ENCODE measurements at places on chromosomes 16 and 17.

DNA sequence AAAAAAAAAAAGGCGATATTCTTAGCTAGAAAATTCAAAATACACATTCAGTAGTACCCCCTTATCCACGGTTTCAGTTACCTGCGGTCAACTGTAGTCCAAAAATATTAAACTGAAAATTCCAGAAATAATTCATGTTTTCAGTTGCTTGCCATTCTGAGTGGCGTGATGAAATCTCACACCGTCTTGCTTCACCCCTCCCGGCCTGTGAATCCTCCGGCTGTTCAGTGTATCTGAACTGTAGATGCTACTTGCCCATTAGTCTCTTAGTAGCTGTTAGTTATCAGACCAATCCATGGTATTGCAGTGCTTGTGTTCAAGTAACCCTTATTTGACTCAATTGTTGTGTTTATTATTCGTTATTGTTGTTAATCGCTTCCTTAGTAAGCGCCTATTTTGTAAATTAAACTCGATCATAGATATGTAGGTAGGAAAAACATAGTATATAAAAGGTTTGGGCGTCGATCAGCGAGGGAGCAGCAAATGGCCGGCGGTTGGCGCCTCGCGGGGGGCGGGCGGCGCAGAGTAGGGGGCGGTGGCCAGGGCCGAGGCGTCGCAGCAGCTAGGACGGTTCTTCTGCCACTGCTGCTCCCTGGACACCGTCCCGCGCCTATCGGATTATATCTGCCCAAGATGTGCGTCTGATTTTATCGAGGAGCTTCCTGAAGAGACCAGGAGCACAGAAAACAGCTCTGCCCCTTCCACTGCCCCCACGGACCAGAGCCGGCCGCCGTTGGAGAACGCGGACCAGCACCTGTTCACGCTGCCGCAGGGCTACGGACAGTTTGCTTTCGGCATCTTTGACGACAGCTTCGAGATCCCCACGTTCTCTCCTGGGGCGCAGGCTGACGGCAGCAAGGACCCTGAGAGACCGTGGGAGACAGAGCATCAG is 39.8 kb upstream of the AKAP1 start:
- DNase-seq: no peak

DNA sequence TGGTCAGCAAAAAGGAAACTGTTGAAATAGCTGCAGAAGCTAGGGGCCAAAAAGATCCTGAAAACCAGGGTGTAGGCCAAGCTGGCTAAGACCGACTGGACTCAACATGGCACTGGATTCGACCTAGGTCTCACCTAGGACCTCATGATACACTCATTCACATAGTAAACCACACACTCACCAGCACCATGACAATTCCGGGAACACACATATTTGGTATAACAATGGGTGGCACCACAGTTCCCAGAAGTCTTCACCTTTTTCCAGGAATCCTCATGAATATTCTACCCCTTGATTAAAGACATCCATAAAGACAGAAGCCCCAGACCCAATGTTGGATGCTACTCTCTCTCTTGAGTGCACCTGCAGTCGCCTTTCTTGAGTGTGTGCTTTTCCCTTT is 460.1 kb downstream of the TMEM114 start:
- DNase-seq: no peak

- no peak for DNase-seq
These were observed at the start of gene NUPR1 for GRCh38 chr16:28538733-28539596. TSS of gene NUPR1 (minus strand) at chr16:28538974. CDS start at chr16:28538907, 67 bp downstream.

DNA sequence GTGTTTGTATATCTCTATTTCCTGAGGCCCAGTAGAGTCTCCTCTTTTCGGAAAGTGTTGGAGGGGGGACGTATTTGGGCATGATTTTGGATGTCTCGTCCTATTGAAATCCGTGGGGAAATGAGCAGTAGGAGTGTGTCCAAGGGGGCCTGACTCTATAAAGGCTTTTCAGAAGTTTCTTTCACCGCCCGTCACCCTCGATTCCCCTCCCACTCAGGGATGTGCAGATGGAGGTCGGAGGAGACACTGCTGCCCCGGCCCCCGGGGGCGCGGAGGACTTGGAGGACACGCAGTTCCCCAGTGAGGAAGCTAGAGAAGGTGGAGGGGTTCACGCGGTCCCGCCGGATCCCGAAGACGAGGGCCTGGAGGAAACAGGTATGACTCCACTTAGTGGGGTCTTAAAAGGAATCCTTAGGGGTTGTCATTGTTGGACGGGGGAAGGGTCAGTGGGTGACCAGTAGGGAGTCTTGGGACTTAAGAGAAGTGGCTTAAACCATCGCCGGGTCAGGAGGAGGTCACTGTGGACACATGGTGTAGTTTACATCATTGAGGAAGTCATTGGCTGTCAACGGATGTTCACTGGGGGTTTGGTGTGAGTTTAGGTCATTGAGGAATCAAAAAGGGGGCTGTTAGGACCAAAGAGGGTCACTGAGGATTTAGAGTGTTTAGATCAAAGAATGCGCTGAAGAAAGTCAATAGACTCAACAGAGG is 424 bp downstream of the MON1B start:
- DNase-seq: no peak

GRCh38 chr17:517181-517580 is 164.6 kb upstream of the RPH3AL start:
- DNase-seq: no peak

DNA sequence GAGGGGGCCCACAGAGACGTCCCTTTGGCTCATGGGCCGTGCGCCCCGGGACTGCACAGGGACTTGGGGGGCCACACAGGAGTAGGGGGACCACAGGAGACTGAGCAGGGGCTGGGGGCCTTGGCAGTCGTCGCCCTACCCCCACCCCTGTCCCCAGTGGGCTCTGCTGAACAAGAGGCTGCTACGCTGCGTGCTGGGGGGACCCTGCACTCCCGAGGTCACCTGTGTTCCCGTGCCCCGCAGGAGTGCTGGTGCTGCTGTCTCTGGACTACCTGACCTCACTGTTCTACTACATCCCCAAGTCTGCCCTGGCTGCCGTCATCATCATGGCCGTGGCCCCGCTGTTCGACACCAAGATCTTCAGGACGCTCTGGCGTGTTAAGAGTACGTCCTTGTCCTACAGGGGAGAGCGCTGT is 14.4 kb upstream of the RNF213 start:
- DNase-seq: no peak

DNA sequence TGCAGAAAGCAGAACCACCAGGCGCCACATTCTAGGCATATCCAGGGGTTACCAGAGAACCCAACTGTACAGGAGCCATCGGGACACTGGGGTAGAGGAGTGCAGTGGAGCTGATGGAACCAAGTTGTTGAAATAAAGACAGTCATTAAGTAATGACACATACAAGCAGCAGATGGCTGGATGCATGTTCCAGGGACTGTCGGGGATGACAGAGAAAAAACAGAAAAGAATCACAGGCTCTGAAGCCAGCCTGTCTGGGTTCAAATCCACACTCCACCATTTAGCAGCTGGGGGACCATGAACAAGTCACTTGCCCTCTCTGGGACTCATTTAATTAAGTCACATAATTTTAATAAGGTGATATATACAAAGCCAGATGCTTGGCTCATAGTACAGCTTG is 117.1 kb downstream of the ZNF423 start:
- no peak for DNase-seq

DNA sequence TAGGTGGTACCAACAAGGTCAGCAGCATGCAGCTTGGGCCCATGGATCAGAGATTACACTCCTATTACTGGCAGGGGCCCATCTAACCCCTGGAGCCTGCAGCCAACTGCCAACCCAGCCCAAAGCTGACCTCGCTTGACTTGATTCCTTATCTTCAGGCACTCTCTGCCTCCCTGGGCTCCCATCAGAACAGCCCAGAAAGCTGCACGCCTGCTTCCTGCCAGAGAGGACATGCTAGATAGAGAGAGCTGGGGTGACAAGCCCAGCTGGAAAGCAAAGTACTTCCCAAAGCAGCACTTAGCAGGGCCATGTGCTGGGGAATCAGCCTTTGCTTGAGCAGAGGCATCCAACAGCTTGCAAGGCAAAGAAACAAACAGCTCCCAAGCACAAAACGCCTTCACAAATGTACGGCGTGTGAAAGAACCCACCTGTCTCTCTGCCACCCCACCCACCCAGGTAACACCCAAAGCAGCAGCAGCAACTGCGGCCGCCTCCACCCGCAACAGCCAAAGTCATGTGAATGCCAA is 74.2 kb upstream of the NLK start:
- DNase-seq: no peak

GRCh38 chr17:80512233-80512632 is 32.4 kb upstream of the RPTOR start:
- no peak for DNase-seq

DNA sequence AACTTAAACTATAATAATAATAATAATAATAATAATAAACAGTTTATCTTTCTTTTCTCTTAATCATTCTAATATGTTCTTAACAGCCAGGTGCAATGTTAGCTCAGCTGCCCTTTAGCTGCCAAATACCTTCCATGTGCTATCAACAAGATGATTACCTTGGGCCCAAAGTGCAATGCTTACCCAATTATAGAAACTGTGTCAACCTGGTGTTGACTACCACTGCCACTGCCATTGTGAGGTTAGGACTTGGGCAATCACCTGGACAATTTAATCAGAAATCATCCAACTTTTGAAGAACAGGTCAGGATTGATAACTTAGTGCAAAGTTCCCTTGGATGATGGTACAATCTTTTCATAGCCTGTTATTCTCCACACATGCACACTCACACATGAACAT is 371.8 kb upstream of the SALL1 start:
- DNase-seq: no peak

DNA sequence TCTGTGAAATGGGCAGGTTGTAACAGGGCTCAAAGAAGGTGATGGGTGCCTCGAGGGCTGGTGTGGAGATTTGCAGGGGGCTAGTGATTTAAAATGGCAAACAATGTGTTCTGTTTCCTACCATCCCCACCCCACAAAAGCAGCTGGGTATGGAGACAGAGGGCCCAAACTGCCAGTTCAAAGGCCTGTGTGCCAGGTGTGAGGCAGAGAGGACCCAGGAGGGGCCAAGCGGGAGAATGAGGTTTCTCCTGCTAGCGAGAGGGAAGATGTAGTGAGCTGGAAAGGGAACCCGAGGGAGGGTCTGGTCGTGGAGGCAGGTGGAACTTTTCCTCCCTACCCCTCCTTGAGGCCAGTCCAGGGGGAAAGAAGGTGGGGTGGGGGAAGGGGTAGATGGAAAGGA is 39.4 kb downstream of the LAT start:
- DNase-seq: no peak

DNA sequence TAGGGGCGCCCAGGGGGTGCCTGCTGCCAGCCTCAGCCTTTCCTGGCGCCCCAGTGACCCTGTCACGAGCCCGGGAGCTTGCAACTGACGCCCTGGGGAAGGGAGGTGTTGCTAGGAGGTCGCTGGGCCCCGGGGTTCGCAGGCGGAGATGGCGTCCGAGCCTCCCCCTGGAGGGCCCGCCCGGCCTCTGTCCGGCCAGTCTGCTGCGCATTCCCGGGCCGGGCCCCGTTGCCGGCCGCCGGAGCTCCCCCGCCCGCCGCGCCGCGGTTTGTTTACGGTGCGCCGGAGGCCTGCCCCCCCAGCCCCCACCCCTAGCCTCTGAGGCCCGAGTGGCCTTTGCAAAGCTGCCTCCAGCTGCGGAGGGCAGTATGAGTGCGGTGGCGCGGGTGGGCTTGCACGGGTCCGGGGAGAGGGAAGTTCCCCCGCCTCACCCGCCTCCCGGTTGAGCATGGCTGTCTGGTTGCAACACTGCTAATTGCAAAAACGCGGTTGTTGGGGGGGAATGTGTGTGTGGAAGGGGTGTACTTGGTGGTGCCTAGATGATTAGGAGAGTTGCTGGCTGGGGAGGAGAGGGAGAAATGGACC is 514 bp downstream of the THRA start:
- no peak for DNase-seq

GRCh38 chr16:22139008-22139407 is 23.3 kb upstream of the SDR42E2 start:
- no peak for DNase-seq

DNA sequence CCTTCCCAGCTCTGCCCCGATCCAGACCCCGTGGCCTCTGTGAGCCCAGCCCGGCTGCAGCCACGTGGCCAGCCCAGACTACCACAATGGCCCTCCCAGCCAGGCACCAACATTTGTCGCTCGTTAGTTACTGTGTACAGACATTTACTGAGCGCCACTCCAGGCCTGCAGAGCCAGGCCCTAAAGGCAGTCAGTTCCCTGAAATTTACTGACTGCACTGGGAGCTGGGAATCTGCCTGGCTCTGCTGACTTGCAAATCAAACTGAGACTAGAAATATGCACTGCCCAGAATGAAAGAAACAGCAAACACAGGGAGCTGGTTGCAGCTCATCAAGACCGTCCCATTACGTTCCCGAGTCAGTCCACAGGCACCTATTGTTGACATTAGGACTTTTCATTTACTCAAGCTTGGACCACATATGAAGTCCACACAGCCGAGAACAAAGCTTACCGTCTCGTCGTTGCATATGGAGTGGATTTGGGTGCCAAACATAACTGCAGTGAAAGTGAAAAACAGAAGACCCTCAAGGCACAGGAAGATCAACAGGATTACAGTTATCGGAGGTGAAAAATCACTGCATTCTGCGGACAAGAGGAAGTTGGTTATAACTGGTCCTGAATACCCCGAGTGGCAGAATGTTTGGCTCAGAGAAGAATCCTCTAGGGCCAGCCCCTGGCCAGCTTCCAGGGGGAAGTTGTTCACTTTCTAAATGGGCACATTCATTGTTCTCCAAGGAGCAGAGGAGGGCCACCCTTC is 34.5 kb downstream of the ZDHHC7 start:
- no peak for DNase-seq

DNA sequence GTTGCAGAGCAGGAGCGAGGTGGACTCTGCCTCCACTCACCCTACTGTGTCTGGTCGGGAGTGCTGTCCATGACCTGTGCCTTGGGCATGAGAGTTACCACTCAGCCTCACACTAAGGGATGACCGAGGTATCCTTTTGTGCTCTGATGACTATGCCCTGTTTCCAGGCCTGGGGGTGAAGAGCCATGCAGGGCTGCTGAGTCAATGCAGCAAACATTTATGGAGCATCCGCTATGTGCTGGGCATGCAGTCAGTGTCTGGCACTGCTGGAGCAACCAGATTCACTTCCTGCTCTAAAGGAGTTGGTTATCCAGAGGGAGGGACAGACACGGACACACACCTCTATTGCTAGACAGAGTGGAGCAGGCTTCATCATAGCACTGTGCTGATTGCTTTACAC is 7.6 kb upstream of the HNF1B start:
- no peak for DNase-seq
